GM12878 (cell line): ENCODE measurements at places on chromosomes 1 and 21.

GRCh38 chr21:27421654-27422053 lies 454.8 kb upstream of the ADAMTS5 start:
- no peak for DNase-seq

- no peak for DNase-seq
Observed at GRCh38 chr1:213776969-213777368, 210.8 kb upstream of the PROX1 start.

GRCh38 chr1:27538793-27539192 lies 48.8 kb upstream of the WASF2 start:
- DNase-seq = no peak

- no peak for DNase-seq
Observed at GRCh38 chr1:209652873-209653401, 712 bp upstream of the LAMB3 start.

- no peak for DNase-seq
Observed at GRCh38 chr1:184803180-184803492, 48.5 kb upstream of the EDEM3 start.

- no peak for DNase-seq
Observed at GRCh38 chr1:111565079-111565478, 54.5 kb upstream of the RAP1A start.

GRCh38 chr1:67457247-67457646 lies 27.0 kb upstream of the SERBP1 start:
- DNase-seq = no peak

GRCh38 chr1:231702804-231703203 lies 76.2 kb downstream of the DISC1 start:
- DNase-seq = no peak

GRCh38 chr1:73953586-73953985 lies 244.4 kb downstream of the LRRIQ3 start:
- DNase-seq = no peak

DNA sequence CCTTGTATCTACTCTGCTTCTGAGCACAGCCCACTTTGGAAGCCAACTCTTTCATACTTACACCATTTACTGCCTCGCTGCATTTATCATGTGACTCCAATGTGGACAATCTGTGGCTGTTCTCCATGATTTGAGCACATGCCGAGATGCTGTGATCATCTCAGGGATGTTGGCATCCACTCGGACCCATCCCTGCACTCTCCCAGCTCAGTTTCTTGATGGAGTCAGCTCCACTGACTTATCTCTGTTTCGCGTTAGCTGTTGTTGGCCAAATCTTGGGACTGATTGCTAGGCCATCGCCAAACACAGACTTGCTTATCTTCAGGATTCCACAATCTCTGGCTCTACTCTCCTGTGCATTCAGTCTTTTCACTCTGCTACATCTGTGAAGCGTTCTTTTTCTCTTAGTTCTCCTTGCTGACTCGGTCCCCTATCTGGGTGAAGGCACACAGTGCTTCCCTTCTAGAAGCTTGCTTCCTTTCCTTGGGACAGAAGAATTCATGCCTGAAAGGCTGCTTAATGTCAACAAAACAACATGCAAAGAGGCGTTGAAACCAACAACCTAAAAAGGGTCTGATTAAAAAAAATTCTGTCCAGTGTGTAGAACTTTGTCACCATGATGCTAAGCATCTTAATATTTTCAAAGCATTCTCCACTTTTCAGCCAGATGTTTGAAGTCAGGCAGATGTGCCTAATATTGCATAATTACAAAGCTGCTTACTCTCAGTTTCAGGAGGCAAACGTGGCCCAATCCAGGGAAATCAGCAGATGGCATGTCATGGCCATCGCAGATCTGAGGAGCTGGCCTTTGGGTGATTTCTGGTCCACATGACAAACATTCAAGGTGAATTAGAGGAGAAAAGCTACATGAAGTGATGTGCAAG lies 120.7 kb downstream of the NGF start:
- DNase-seq = no peak

DNA sequence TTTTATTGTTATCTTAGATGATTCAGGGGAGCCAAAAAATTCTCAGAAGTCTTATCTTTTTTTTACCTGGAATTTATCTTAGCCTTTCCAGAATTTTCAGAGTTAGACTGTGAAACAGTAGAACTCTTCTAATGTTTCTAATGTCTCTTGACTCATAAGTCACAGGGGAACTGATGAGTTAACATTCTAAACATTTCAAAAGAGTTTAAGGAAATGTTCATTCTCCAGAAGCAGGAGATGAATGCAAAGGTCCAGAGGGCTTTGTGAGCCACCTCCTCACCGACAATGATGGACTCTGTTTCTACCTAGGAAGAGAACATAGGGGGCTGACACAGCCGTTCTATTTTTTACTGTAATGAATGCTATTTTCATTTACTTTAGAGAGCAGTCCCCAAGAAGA lies 157.5 kb downstream of the BRINP2 start:
- DNase-seq = no peak

DNA sequence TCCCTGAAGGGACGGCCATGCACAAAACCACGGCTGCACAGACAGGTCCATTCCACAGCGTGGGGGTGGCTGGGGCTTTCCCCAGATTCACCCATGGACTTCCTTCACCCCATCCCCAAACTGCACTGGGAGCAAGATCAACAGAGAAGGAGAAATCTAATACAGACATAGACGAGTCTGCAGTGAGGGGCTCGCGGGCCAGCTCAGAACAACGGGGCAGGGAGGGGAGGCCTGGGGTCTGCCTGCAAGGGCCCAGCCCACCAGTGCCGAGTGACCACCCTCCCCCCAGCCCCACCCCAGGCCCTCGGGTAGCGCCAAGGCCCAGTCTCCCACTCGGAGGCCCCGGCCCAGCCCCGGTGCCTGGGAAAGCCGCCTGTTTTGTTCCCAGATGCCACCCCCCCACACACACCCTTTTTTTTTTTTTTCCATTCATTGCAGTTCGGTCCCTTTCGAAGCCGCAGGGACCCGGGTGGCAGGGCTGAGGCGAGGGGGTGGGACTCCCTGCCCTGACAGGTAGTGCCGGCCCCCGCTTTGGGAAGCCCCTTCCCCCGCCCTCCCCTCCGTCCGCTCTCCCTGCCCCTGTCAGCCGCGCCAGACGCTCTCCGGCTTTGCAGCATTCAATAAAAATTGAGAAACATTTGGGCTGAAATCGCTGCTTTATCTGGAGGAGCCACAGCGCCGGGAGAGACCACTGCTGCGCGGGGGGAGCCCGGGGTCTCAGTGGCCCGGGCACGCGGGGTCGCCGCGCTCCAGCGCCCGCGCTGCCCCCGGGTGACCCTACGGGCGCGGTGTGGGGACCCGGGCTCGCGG lies 543 bp upstream of the EPHB2 start:
- DNase-seq = no peak

- no peak for DNase-seq
Observed at GRCh38 chr1:170010443-170010842, 64.1 kb downstream of the KIFAP3 start.

DNA sequence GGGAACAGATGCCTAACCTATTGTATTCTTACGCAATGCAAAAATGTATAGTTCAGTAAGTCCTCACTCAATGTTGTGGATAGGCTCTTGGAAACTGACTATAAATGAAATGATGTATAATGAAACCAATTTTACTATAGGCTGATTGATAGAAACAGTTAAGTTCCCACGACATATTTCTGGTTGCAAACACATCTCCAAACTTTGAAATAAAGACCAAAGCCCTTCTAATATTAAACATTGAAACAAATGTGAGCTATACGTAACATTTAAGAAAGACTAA lies 29.1 kb downstream of the MAP3K21 start:
- no peak for DNase-seq

DNA sequence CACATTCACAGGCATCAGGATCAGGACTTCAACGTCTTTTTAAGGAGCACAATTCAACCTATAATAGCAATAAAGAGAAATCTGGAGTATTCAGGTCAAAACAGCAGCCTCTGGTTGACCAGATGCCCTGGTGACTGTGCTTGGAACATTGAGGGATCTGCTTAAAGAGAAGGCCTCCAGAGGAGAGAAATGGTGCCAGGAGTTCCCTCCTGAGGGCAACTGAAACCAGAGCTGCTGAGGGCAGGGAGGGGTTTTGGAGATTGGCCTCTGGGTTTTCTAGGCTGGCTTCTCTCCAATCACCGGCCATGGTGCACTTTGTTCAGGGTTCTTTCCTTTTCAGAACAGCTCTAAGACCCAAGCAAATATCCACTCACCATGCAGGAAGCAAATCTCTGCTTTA lies 190.7 kb upstream of the KIAA0040 start:
- no peak for DNase-seq

DNA sequence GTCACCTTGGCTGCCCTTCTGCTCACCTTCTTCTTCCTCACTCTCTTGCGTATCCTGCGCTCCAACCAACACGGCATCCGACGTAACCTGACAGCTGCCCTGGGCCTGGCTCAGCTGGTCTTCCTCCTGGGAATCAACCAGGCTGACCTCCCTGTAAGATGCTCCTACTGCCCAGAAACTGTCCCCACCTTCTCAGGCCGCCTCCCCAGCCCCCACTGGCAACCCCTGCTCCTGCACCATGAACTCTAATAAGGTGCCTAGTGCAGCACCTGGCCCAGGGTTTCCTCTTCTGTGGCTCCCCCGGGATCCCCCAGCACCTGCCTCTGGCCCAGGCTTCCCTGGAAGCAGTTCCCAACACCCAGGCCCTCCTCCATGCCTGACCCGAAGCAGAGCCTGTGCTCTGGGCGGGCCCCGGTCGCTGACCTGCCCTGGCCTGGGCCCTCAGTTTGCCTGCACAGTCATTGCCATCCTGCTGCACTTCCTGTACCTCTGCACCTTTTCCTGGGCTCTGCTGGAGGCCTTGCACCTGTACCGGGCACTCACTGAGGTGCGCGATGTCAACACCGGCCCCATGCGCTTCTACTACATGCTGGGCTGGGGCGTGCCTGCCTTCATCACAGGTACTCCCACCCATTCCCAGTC lies 12.8 kb downstream of the PSRC1 start:
- DNase-seq = no peak

- DNase-seq = peak; percentile 50
Observed at GRCh38 chr21:43866659-43867331, 1.8 kb downstream of the AGPAT3 start.

GRCh38 chr1:231808990-231809389 lies 182.4 kb downstream of the DISC1 start:
- DNase-seq = no peak

DNA sequence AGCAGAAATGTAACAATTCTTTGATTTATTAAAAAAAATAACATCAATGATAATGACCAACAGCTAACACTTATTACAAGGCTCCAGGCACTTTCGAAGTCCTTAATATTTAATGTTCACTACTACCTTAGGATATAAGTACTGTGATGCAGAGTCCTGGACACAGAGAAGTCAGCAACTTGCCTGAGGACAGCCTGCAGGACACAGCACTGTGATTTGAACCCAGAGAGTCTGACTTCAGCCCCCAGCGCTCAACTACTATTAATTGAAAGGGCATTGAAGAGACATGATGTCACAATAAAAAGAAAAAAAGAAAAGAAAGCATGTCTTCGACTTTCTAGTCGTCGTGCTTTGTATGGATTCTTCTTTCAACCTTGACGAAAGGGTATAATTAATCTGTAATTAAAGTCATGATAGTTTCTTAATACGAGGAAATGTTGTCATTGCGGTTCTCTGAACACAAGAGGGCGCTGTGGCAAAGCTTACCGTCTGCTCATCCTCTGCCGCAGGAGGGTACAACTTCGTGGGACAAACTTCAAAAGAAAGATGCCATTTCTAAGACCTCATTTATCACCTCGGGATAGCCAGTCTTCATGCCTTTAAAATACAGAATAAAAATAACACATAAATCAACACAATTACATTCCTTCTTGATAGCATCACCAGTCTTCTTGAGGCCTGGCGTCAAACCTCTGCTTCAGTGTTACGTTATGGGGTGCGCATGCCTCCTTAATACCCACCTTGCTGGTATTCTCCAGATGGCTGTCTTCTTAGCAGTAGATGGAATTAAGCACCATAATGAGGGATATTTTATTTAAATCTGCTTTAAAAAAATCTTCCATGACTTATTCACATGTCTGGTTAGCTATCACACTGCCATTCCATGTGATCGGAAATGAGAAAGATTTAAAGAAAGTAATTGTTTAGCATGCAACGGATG lies 240.1 kb downstream of the DISC1 start:
- no peak for DNase-seq

- DNase-seq = no peak
Observed at GRCh38 chr1:99606306-99606705, 39.6 kb upstream of the PALMD start.

- DNase-seq = no peak
Observed at GRCh38 chr1:99559166-99559565, 86.7 kb upstream of the PALMD start.

DNA sequence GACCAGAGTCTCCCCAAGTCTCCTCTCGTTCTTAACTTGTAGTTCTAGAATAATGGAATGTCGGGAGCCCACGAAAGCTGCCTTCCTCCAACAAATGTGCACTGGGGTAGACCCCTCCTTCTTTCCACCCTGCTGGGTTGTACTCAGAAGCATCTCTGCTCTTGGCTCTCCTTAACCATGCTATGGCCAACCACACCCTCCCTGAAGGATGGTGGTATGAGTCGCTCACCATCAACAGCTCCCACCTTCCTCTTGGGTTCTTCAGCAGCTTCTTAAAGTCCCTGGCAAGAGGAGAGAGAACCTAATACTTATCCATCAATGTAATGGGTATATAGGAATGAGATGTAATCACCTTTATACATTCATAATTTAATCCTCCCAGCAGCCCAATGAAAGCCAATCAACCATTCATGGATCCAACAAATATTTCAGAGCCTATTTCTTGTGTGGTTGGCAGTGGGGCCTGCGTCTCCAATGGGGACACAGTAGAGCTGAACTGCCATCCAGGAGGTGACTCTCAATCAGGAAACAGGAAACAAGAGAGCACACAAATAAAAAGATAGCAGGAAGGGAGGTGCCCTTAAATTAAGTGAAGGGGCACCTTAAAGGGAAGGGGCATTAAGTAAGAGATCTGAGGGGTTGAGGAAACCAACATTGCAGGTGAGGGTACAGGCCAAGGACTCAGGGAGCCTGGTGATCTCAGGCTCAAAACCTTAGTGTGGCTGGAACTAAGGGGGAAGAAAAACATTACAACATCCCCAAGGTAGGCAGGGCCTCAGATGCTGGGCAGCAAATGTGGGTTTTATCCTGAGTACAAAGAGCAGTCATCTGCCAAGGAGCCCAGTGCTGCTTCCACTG lies 64.4 kb upstream of the ETS2 start:
- no peak for DNase-seq

GRCh38 chr1:236144446-236145150 lies 2.3 kb downstream of the GPR137B start:
- no peak for DNase-seq

- no peak for DNase-seq
Observed at GRCh38 chr1:154212083-154212482, 6.0 kb upstream of the CFAP141 start.

DNA sequence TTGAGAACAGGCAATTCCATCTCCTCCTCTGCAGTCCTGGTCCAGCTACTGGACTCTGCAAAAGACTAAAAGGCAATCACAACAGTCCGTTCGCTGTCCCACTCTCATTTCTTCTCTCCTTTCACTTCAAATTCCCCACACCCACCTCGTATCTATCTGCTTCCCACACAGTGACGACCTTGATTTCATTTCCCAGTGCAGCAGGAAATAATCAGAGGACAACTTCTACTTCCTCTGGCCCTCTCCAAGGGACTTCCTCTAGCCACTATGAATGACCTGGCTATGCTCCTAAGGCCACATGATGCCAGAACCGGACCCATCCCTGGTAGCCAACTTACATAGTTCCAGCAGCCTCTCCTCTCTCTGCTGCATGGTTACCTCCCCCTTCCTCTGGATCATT lies 8.0 kb downstream of the NOL9 start:
- no peak for DNase-seq
